EH (cell line): ENCODE measurements at places on chromosomes 16 and 17.
A peak's percentile ranks its signal among the peaks of the same experiment; 100 is the strongest.

- DNase-seq, result peak; percentile 37
These were observed 493 bp downstream of the PLSCR3 start for GRCh38 chr17:7393613-7394451.

- no peak for DNase-seq
These were observed 40.1 kb downstream of the SCNN1B start for GRCh38 chr16:23342083-23342640.

- peak; percentile 28 for DNase-seq
These were observed 3.6 kb upstream of the DUSP14 start for GRCh38 chr17:37485938-37486570.

DNA sequence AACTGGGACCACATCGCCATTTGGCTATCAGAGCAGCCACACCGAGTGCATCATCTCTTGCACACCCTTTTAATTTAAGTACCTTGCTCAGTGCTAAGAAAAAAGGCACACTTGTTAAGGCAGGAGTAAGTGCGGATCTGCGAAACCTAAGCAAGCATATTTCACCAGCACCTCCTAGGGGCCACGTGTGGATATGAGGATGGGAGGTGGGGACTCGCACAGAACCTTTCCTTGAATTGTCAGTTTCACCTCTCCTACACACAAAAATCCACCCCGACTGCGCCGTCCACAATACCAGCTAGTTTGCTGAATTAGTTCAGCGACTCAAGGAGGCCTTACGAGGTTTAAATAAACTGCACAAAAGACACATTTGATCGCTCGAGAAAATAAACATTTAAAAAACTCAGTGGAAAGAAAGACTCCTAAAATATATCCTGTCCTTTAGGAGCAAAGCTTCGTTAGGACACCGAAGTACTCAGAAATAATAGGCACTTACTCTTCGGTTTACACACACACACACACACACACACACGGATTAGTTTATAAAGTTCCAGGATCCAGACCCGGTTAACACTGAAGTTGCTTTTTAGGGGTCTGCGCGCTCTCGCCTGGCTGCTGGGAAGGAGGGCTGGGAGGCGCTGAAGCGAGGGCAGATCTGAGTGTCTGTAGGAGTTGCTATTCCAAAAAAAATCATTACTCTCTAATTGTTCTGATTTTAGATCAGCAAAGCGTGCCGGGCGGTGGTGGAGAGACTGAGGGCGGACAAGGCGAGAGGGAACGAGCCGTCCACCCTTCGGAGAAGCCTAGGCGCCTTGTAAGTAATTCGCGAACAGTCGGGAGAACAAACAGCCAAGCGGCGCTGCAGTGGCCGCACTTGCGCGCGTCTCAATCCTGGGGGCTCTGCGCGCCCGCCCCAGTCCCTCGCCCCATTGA lies 1.0 kb upstream of the KCNJ2 start:
- peak; percentile 44 for DNase-seq

DNA sequence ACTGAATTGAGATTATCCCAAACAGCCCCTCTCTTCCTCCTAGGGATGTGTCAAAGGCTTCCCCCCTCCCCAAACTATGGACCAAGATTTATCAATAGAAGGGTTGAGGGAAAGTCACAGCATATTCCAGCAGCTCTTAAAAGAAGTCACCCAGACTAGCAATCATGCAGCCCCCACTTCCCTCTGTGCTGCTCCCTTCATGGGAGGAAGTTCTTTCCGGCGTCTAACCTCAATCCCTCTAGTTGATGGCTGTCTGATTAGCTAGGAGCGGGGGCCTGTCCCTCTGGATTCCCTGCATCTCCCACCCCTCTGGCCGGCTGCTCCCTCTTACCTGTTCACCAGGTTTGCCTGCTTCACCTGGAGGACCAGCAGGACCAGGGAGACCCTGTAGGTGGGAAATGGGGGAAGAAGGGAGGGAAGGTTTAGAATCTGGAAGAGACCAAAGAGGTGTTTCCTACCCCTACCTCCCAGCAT lies 9.2 kb downstream of the COL1A1 start:
- peak; percentile 74 for DNase-seq
